ENCODE measurements at places on chromosomes 16 and 17.

DNA sequence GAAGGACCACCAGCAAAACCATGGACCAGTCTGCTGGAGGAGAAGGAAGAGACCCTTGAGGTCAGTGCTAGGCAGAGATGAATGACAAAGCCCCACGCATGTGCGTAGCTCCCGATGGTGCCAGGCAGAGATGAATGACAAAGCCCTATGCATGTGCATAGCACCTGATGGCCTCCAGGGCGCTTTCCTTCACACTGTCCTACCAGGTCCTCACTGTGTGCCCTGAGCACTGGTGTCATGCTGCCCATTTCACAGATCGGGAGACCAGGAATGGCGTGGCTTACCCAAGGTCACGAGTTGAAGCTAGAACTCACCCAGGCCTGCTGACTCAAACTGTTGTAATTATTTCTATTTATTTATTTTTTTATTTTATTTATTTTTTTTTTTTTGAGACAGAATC lies 149.6 kb downstream of the KATNIP start:
- DNase-seq = no peak

DNA sequence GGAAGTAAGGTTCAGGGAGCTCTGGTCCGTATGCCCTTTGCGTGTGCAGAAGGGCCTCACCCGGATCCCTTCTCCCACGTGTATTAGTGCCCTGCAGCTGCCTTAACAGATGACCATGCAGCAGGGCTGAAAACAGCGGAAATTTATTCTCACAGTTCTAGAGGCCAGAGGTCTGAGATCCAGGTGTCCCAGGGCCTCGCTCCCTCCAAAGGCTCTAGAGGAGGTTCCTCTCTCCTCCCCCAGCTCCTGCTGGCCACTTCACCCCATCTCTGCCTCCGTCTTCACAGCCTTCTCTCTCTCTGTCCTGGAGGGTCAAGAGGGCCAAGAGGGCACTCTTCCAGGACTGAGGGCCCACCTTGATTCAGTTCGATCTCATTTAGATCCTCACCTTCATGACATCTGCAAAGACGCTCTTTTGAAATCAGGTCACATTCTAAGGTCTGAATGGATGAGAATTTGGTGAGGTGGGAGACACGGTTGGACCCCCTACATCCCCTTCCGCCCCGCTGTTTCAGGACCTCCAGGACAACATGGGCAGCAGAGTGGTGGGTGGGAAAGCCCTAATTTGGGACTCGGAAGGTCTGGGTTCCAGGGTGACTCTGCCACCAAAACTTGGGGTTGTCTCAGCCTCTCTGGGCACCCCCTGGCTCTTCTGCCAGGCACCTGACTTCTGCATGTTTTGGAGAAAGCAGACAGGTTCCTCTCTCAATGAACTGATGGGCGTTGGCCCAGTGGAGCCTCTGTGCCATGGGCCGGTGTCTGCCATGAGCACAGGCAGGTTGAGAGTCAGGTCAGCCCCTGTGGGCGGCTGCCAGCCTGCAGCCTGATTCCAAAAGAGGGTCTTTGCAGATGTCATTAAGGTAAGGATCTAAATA lies 361.2 kb downstream of the SEC14L1 start:
- no peak for DNase-seq

- DNase-seq = no peak
Measured at GRCh38 chr17:20105539-20106280, 96.6 kb downstream of the SPECC1 start.

GRCh38 chr16:58196898-58197313 lies 1.0 kb downstream of the CSNK2A2 start:
- no peak for DNase-seq

GRCh38 chr17:9360677-9361081 lies 214.9 kb downstream of the STX8 start:
- no peak for DNase-seq

DNA sequence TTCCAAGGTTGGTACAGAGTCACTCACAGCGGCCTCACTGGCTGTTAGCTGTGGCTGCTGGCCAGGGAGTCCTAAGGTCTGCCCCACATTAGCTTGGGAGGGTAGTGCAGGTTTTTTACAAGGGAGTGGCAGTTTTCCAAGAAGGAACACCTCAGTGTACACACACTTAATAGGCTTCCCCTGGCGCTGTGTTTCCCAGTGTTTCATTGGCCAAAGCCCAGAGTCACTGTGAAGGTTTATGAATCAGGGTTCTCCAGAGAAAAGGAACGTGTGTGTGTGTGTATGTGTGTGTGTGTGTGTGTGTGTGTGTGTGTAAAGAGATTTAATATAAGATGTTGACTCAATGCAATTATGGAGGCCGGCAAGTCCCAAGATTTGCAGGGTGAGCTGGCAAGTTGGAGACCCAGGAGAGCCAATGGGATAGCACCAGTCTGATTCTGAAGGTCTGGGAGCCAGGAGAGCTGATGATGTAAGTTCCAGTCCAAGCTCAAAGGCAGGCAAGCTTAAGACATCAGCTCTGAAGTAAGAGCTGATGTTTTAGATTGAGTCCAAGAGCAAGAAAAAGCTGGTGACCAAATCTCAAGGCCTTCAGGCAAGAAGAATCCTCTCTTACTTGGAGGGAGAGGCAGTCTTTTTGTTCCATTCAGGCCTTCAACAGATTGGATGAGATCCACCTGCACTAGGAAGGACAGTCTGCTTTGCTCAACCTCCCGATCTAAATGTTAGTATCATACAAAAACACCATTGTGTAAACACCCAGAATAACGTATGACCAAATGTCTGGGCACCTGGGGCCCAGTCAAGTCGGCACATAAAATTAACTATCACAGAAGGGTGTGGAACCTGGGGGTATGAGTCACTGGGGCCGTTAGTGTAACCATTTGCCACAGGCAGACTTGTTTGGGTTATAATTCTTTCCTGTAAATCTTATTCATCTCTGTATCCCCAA lies 206.8 kb downstream of the PRKCA start:
- peak; percentile 38 for DNase-seq

DNA sequence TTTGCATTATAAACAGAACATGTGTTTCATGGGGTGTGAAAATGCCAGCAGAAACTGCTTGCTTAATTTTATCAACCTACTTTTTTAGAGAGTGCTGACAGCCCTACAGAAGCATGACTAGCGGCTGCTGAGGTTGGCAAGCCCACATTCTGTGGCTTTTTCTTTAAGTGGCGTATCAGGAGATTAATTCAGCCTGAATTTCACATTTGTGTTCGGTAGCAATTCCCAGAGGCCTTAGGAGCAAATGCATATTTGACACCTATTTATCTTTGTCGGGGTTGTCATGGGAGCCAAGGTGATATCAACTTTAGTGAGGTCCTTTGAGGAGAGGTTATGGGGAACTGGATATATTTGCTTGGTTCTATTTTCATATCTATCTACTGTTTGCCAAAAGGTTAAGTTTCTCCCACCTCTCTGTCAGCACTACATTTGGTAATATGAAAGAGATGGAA lies 140.9 kb downstream of the KCNJ2 start:
- DNase-seq = no peak

DNA sequence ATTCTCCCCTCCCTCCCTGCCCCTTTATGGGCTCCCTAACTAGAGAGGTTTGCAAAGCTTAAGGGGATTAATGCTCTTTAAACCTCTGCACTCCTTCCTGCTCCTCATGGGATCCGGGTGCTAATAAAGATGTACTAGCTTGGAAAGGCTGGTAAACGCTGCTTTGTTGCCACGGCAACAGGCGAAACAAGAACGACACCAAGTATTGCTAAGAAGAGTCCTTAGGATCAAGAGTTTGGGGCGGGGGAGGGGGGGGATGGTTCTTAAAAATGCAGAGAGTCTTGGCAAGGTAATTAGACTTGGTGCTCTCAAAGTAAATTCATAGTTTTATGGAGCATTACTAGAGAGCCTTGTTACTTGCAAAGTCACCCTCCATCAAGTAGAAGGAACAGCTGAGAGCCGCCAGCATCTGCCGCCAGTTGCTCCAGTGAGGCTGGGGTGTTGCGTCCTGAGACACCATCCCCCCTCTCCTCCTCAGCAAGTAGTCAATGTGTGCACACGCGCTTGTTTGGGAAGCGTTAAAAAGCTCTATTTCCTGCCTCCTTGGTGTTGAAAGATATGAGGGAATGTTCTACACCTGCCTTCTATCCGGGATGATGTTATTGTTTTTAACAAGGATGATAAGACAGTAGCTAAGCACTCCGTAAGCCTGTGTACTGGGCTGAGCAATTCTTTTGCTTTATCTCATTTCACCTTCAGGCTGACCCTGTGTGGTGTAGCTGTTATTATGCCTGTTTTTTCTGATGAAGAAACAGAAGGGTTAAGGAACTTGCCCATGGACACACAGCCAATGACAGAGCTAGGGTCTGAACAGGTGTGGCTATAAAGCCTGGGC lies 190.9 kb downstream of the CCDC182 start:
- DNase-seq = no peak

DNA sequence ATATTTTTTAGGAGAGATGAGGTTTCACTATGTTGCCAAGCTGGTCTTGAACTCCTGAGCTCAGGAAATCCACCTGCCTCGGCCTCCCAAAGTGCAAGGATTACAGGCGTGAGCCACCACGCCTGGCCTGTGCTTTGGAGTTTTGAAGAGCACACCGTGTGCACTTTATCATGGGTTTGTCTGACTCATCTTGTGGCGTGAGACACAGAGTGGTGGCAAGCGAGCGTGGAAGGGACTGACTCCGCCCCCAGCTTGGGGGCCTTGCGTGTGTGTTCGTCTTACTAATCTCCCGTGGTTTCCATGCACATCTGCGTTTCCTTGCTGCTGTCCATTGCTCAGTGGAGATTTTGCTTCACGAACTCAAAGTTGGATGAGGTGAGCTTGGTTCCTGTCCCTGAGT lies 22.9 kb downstream of the CRAMP1 start:
- no peak for DNase-seq

DNA sequence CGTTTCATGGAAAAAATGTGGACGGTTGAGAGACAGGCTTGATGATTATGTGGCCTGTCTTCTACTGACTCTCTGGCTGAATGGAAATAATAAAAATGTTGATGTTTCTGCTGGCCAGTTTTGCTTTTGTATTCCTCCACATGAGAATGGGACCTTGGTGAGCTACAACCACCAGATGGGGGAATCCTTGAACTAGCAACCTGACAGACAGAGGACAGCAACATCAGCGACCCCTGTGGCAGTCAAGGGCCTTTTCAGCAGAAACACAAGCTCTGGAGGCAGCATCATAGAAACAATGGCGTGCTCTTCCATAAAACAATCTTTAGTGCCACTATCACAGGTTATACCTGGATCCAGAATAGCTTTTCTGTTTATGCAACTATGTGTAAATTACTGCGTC lies 84.0 kb upstream of the ATP2A3 start:
- no peak for DNase-seq

- DNase-seq = no peak
Measured at GRCh38 chr17:29215717-29216116, 30.9 kb upstream of the CRYBA1 start.

- DNase-seq = no peak
Measured at GRCh38 chr17:55680686-55681341, 41.9 kb downstream of the TMEM100 start.

DNA sequence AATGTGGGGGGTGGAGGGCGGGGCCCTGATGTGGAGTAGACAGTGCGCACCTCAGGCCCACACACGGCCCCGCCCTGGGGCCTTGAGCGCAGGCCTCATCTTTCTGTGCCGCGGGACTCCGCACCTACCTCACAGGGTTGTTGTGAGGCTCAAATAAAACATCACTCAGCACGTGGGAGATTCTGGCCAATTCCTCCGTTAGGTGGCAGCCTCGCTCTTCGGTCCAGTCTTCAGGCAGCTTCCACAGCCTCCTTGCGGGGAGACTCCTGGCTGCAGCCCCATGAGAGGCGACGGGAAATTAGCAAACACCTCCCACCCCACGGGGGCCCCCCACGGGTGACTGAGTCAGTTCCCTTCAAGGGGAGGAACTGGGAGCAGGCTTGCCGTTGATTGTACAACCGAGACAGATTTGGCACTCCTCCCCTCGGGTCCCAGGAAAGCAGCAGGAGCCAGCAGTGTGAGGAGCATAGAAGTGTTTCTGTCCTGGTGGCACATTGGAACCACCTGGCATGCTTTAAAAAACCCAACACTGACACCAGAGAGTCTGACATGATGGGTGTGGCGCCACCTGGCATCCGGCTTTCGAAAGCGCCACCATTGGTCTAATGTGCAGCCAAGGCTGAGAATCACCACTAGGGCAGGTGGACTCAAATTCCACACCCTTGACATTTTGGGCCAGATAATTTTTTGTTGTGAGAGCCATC lies 7.6 kb downstream of the MRM1 start:
- DNase-seq = peak; percentile 74

DNA sequence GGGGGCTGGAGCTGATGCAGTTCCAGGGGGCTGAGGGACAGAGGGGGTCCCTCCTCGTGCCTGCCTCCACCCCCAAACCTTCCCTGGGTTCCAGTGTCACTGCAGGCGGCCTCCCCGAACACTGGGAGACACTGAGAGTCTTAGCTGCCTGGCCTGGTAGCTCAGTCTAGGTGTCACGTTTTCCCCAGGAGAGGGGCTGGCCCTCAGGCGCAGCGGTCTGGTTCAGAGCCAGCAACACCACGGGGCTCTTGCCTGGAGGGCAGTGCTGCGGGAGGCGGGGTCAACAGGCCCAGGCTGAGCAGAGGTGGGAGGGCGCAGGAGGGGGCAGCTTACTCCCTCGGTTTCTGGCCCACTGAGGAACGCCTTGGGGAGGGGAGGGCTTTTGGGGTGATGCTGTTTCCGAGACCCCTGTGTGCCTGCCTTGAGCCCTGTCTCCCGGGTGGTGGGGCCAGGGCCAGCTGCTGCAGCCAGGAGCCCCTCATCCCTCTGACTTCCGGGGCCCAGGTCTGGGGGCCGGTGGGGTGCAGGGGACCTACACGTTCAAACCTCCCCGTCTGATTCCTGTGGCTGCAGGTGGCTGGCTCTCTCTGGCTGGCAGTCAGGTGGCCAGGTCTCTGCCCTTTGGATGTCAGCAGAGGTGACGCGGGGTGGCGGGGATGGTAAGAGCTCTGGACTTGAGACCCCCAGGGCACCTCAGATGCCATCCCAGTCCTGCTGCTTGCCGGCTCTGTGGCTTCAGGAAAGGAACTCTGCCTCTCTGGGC lies 89.3 kb upstream of the GSE1 start:
- peak; percentile 70 for DNase-seq
